ENCODE measurements at places on chromosomes 5 and 9. TPM values are rescaled to one million over a fixed set of nuclear protein-coding genes. Genes with fewer than 3 reads are reported as not detected.
A peak's percentile ranks its signal among the peaks of the same experiment; 100 is the strongest.

DNA sequence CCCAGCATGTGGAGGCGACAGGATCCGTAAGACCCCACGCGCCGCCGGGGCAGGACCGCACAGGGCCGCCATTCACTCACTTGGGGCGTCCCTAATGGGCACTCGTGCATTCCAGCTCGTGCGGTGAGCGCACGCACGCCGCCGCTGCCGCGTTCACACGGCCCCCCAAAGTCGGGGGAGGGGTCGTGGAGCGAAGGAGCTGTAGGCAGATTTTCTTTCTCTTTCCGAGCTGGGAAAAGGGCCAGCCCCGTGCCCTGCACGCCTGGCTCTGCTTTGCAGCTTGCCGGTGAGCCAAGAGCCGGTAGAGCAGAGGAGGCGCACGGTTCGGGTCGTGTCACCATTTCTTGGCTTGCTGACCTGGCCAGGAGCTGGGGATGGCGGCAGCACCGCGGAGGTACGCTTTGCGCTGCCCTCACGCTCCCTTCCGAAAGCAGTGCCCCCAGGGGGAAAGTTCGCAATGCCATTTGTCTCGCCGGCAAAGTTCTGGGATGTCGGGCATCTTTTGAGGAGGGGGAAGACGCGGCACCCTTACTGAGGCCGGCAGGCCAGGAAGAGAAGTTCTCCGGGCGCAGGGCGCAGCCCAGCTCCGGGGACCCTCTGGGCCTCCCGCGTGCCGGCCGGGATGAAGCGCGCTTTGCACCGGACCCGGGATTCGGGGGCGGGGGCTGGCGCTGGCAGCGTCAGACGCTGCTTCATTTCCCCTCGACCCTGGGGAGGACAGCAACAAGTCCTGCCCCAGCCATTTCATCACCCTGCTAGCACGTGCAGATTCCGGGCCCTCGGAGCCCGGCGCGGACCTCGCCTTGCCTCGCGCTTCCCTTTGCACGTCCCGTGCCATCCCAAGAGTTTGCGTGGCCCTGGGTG is 898 bp downstream of the STC2 start:
- DNase-seq, result peak; percentile 49

Gene WDR70
- 20.0 TPM for total RNA-seq

DNA sequence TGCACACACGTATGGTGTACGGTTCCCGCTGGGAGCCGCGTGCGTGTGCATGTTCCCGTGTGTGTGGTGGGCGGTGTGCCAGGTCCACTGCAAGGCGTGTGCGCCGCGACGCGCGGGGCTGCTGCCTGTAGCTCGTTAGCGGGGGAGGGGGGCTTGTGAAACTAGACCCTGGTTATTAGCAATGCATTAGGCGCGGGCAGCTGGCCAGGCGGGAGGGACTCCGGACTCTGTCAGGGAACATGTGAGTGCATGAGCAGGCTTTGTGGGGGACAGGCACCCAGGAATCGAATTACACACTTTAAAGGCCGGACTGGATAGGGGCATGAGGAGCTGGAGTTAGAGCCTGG is 32.2 kb upstream of the ENHO start:
- DNase-seq, result no peak

Gene NTMT1
- total RNA-seq, result 67.2 TPM

DNA sequence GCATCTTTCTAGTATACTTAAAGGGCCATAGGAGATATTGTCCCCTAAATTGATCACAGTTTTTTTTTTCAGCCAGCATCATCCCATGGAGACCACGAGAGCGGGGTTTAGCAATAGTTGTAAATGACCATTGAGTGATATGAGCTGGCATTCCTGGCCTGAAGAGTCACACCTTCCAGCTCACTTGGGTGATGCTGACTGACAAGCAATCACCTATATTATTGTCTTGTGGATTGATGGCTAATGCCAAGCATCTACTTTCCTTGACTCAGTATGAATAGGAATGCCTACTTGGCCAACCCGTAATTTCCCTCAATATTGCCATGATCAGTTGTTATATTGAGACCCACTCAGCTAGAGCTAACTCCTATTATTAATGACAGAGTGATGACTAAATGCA is 70.5 kb downstream of the ADAMTSL1 start:
- DNase-seq, result no peak

DNA sequence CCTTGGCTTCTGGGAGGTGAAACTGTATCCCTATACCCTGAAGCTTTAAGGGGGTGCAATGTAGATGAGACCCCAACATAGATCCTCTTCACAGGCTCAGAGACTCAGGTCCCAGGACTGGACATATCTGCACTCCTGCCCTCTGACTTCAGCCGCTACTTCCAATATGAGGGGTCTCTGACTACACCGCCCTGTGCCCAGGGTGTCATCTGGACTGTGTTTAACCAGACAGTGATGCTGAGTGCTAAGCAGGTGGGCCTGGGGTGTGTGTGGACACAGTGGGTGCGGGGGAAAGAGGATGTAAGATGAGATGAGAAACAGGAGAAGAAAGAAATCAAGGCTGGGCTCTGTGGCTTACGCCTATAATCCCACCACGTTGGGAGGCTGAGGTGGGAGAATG is 5.4 kb downstream of the CA9 start:
- DNase-seq, result no peak

GRCh38 chr9:71764891-71765290 is 3.4 kb downstream of the CEMIP2 start:
- no peak for DNase-seq

DNA sequence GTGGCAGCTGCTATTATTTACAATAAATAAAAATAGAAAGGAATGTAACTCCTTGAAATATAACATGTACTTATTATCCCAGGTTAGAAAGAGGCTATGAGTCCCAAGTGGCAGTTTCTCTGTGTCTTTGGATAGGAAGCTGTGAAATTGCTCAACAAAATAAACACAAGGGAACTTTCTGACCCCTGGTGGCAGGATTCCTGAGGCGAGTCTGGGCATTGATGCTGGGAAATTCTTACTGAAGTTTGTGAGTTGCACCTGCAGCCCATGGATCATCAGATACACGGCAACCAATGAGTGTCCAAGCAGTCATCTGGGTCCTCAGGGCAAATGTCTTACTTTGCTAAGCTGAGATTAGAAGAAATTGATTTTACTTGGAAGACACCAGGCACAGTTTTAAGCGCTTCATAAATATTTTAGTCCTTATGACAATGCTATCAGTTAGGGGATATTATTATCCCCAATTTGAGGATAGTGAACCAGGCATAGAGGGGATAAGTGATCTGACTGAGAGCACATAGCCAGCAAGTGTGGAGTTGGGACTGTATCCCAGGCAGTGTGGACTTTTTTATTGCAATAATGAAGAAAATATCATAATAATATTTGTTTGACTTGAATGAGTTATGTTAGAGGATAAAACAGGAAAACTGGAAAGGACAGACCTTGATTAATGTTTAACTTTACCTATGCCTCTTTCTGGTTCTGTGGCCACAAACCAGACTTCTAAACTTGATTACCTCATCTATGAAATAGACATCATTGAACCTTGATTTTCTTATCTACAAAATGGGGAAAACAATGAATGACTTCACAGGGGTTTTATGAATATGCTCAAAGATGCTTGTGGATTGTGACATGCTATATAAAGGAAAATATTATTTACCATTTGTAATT is 265.5 kb upstream of the ADAMTSL1 start:
- DNase-seq, result peak; percentile 14

- no peak for DNase-seq
These were observed 5.8 kb upstream of the POMT1 start for GRCh38 chr9:131496844-131497405.

DNA sequence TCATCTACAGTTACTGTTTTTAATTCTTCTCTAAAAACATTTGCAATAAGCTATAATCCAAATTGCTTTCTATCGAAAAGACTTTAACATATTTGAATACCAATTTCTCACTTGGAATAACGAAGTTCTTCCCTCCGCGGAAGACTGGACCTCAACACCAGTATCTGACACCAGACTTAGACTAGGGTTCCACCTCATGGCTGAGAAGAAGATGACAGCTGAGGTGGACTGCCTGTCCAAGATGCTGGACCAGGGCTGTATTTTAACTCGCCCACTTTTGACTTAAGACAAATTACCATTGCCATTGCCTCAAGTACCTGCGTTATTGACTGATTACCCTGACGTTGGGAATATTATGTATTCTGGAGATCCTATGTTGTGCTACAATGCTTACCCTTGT is 34.1 kb downstream of the ZMAT2 start:
- no peak for DNase-seq

GRCh38 chr5:147522435-147522834 is 12.6 kb upstream of the DPYSL3 start:
- DNase-seq, result peak; percentile 45

Gene C9orf50
- total RNA-seq, result not detected

Gene REEP2
- 8.9 TPM for total RNA-seq

- DNase-seq, result peak; percentile 81
These were observed 556 bp upstream of the CDK9 start for GRCh38 chr9:127785023-127785932.

- peak; percentile 15 for DNase-seq
These were observed 53.5 kb upstream of the IRX1 start for GRCh38 chr5:3542158-3542557.

Gene TESK1
- total RNA-seq, result 2.9 TPM

Gene PCDHB4
- total RNA-seq, result not detected

Gene BARHL1
- total RNA-seq, result not detected

DNA sequence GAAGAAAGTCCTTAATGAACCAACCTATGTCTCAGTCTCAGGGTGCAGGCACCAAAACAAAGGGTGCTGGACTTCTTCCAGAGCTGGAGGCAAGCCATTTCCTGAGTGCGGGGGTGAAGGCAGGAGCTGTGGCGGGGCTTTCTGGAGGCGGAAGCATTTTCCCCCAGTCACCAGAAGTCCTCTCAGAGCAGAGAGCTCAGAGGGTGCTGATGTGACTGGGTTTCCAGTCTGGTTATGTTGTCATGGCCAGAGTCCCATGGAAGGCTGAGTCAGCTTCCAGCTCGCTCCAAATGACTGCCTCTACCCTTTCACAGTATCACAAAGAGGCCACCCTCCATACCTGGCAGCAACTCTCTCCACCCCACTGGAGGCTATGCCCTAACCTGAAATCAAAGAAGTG is 86.0 kb downstream of the TRPC7 start:
- DNase-seq, result no peak

GRCh38 chr5:98065261-98065909 is 708.1 kb upstream of the RGMB start:
- no peak for DNase-seq

Gene SAPCD2
- total RNA-seq, result 51.2 TPM

Gene TOR1B
- 63.0 TPM for total RNA-seq

Gene FCHO2
- 6.9 TPM for total RNA-seq

DNA sequence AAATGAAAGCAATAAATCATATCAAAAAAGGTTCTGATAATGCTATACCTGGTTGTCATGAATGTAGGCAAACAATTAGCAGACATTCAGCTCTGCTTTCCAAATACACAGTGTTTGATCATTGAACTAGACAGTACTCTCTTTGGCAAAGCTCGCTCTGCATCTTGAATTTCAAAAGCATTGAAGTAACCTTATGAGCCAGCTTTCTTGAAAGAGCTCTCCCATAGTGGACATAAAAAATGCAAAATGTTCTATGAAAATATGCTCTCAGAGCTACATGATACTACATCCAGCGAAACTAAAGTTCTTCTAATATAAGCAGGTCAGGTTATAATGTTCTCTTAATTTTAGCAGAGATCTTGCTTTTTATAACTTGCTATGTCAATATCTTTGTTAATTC is 533.4 kb downstream of the CSNK1G3 start:
- DNase-seq, result no peak

GRCh38 chr9:35163413-35163812 is 1.6 kb downstream of the UNC13B start:
- DNase-seq, result no peak

DNA sequence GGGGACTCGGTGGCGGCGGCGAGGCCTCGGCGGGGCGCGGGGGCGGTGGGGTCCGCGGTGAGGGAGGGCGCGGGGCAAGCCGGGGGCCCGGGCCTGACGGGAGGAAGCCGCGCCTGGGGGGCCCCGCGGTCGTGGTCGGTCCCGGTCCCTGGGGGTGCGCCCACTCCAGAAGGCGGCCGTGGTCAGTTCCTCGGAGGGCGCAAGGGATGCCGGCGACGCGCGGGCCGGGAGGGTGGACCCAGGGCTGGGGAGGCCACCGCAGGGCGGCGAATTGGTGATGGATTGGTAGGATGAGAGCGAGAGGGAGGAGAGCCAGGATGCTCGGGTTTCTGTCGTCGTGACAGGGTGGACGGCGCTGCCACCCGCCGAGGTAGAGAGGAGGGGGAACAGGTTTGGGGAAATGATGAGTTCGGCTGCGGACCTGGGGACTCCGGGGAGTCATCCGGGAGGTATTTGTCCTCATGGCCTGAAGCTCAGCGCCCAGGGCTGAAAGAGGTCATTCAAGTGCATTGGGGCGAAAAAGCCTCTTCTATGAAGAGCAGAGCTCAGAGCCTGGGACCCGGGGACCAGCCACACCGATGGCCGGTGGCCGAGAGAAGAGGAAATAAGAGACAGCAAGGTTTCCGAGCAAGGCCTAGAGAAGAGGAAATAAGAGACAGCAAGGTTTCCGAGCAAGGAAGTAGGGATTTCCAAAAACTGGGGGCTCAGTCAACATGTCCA is 557 bp downstream of the GNG10 start:
- peak; percentile 32 for DNase-seq

DNA sequence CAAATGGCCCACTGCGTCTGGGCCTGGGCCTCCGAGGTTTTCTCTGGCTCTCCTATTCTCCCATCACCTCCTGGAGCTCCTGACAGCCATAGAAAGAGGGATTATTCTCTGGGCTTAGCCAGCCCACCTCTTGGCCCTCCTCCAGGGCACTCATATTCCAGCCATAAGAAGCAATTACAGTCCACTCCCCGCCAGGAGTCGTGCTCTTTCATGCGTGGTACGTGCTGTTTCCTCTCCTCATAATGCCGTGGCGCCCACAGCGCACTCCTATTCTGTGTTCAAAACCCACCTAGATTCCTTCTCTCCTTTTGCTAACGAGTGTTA is 240.8 kb upstream of the ZNF462 start:
- no peak for DNase-seq

Gene CDO1
- total RNA-seq, result not detected

Gene TCF7
- total RNA-seq, result 2.5 TPM

GRCh38 chr5:68240771-68241170 is 25.2 kb downstream of the PIK3R1 start:
- DNase-seq, result no peak

DNA sequence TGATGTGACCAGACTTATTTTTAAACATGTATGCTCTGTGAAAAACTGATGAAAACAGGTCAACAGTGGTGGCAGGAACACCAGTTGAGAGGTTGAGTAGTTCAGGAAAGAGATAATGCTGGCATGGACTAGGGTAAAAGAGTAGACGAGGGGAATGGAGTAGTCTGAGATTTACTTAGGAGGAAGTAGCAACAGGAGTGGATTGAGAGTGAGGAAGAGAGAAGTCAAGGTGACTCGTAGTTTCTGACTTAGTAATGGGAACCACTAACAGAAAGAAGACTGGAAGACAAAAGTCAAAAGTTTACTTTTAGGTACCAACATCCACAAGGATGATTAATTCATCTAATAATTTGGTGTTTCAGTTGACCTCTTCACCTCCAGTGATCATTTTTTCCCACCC is 3.6 kb downstream of the SRA1 start:
- DNase-seq, result no peak

Gene SH3GL2
- total RNA-seq, result not detected

GRCh38 chr5:109199289-109199688 is 210.5 kb downstream of the PJA2 start:
- DNase-seq, result no peak
